ENCODE measurements at places on chromosomes 13 and 19.

GRCh38 chr19:18996351-18996750 lies 37.0 kb downstream of the SUGP2 start:
- DNase-seq = no peak

DNA sequence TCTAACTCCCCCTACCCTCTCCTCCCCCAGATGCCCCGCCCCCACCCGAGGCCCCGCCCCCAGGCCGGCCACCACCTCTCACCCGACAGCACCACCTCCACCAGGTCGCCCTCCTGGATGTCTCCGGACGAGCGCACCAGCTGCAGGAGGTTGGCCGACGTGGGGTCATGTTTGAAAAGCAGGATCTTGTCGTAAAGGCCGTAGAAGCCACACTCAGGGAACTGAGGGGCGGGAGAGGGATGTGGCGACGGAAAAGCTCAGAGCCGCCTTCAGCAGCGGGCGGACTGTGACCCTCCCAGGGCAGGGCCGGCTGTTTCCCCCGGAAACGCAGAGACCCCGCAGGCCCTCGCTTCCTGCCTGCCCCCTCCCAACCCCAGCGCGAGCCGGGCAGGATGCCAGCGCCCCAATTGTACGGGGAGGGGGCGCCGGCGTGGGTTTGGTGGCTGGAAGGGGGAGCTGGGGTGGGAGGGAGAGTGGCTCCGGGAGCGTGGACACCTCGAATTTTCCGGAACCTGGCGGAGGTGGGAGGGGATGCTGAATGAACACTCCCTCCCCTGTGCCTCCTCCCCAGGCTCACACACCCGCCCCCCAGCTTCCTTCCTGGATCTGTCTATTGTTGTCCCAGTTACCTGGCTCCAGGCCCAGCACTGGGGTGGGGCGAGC lies 3.0 kb downstream of the PRKD2 start:
- peak; percentile 73 for DNase-seq

DNA sequence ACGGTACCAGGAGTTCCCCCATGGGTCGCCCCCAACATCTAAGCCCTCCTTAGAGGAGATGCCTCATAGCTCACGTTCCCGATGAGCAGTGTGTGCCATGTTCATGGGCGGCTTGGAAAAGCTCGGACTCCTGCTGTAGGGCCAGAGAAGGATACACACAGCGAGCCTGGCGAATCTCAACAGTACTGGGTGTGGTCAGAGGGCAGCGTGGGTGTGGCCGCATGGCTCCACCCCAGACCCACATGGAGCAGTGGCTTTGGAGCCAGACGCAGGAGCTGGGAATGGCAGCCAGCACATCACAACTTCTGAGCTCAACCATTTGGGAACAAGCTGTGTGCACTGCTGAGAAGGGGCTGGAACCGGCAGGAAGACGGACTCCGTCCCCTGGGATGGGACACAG lies 15.6 kb downstream of the CAPS start:
- DNase-seq = no peak

DNA sequence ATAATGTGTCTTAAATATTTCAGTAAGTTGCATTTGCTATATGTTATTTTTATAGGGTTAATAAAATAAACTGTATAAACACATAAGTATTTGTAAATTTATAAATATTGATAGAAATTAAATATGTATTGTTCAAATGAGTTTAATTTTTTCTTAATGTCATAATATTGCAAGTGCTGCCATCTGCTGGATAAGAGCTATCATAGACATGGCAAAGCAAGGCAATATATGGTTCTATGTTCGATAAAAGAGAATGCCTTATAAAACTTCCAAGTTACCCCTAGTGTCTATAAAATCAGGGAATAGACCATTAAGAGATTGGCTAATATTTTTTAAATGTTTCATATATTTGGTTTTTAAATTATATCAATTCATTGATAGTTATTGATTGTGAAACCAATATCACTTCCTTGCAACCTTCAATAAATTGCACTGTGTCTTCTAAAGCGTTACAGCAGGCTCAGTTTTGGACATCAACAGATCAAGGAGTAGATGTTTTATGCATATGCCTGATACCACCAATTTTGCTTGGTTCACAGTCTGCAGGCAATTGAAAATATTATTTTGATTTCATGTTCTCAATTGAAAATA lies 29.0 kb upstream of the SLITRK6 start:
- DNase-seq = no peak

GRCh38 chr13:76879883-76880270 lies 6.3 kb downstream of the KCTD12 start:
- no peak for DNase-seq

DNA sequence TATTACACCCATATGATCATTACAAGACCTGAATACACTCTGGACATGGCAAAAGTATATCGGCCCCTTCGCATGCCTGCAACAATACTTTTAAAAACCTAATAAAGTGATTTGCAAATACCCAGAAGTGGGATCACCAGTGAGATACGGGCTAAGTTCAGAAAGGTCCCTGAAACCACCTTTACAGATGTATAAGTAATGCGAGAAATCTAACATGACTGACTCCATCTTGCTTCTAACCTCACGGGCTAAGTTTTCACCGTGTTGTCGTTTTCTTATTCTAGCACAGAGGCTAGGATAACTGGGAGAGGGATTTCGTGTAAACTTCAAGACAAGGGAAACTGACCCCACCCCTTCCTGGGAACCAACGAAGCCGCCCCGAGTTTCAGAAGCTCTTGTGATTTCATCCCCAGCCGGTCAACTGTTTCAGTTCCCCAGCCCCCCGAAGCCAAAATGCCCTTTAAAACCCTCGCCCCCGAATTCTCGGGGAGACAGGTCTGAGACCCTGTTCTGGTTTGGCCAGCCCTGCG lies 703 bp downstream of the NEK3 start:
- DNase-seq = no peak

DNA sequence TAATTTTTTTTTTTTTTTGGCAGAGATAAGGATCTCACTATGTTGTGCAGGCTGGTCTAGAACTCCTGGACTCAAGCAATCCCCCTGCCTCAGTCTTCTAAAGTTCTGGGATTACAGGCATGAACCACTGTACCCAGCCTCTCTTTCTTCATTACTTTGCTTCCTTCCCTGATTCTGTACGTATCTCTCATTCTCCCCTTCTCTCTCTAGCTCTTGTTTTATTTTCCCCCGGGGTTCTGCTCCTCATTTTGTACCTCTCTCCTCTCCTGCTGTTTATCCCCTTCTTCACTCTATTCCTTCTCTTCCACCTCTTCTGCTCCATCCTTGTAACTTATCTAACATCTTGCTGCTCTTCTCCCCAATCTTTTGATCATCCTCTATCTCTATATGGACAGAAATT lies 46.5 kb downstream of the ZNF611 start:
- no peak for DNase-seq

DNA sequence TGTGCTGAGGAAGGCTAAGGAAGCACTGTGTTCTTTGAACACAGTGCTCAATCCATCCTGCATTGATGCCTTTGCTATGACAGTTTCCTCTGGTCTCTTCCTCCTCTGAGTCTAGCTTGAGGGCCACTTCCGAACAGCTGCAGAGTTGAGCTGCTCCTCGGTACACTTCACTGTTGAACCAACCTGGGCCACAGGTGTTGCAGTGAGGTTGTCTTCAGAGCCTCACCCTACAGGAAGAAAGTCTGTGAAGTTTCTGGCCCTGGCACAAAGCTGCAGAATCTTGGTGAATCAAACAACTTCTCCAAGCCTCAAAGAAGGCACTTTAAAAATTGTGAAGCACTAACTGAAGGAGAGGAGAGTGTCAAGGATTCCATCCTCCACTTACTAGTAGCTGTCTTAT lies 394.0 kb downstream of the KCNRG start:
- no peak for DNase-seq

- peak; percentile 16 for DNase-seq
Measured at GRCh38 chr19:13764821-13765394, 586 bp downstream of the MRI1 start.

Data from activated effector memory CD4-positive, alpha-beta T cell treated with Interleukin-2 at 50 U/mL for 16 hours (primary cell).